Stimulated activated CD4-positive, alpha-beta T cell treated with anti-CD3 and anti-CD28 coated beads, Interleukin-15, amount 100 ng/mL, for 1 hour (primary cell): ENCODE measurements at places on chromosomes 12 and 14.

DNA sequence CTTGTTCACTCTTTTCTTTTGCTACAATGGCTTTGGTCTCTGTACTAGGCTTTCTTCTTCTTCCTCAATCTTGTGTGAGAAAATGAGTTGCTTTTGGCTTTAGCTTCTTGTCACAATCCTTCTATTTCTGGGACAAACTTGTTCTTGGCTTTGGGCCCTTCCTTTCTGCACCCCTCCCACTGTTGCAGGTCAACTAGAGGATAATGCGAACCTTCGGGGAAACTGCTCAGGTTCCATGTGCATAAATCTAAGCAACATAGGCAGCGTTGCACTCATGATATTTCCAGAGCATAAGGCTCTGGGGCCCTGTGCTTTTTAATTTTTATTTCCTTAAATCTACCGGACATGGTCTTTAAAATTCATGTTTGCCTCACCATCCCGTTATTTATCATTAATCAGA, 89.8 kb upstream of the LRIG3 start:
- DNase-seq, result no peak

DNA sequence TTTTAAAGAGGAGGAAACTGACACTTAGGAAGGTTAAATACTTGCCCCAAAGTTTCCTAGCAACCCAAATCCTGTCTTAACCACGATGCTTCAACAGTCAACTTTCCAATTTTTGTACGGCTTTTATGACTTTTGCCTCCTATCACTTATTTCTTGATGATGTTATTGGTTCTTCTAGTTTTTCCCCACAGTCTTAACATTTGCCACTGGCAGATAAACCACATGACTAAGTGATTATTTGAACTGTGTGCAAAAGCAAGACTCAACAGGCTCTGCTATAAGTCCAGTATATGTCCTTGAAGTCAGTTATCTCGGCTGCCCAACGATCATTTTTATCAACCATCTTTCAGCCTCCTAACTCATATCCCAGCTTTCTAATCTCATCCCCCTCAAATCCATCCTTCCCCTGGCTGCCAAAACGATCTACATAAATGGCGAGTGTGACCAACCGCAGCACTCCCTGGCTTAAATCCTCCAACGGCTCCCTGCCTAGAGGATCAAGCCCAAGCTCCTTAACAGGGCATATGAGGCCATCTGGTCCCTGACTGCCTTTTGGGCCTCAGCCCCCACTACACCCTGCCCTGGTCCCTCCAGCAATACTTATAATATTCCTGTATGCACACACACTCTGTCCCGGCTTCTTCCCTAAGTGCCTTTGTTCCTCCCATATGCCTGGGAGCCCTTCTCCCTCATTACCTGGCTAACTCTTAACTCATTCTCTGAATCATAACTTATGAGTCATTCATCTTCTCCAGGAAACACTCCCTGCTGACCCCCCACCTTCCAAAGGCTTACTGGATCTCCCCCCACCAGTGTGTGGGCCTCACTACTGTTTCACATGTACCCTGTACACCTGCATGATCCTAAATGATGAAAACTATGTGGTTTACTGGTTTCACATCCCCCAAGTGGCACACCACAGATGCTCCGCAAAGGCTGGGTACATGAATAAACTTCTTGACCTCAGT, 8.8 kb downstream of the VPS37B start:
- no peak for DNase-seq

DNA sequence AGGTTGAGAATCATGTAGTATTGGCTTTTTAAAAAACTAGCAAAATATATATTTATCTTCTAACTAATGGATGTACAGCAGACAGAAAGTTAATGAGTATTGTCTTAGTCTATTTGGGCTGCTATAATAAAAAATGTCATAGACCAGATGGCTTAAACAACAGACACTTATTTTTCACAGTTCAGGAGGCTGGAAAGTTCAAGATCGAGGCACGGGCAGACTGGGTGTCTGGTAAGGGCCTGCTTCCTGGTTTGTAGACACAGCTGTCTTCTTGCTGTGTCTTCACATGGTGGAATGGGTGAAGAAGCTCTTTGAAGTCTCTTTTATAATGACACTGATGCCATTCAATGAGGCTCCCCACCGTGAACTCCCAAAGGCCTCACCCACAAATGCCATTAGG, 70.1 kb upstream of the KRR1 start:
- DNase-seq, result no peak

DNA sequence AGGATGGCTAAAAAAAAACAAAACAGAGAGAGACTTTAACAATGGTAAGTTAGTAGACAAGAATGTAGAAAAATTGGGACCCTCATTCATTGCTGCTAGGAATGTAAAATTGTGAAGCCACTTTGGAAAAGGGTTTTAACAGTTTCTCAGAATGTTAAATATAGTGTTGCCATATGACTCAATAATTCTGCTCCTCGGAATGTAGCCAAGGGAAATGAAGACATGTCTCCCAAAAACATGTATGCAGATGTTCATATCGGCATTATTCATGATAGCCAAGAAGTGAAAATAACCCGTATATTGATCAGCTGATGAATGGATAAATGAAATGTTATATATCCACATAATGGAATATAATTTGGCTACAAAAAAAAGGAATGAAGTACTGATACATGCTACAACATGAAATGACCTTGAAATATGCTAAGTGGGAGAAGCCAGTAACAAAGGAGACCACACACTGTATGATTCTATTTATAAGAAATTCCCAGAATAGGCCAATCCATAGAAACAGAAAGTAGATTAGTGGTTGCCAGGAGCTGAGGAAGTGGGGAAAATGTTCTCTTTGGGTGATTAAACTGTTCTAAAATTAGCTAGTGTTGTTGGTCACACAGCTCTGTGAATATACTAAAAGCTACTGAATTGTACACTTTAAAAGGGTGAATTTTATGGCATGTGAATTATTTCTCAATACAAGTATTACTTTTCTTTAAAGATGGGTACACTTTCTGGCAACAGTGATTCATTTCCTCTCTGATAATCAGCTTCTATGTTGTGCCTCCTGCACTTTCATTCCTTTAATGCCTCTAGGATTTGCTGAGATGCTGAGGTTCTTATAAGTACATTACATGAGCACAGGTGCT, 132.5 kb downstream of the DAAM1 start:
- no peak for DNase-seq

GRCh38 chr14:60958146-60958545, 22.7 kb downstream of the TRMT5 start:
- no peak for DNase-seq

- no peak for DNase-seq
Observed at GRCh38 chr14:33381717-33382116, 443.0 kb downstream of the NPAS3 start.

DNA sequence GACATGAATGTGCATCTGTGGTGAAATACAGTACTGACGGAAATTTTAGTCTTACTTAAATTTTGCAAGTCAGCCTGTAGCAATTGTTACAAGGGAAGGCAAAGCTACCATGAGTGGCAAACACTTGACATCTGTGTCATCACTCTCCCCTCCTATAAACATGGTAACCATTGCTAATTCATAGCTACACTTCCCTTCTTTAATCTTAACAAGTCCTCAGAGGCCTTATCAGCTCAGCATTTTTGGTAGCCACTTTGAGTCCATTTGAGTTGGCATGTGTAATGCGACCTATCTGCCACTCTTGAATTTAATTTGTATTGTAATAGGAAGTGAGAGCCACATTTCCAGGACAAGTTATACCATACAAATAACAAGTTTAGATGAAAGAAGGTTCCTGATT, 218.1 kb downstream of the RMST start:
- DNase-seq, result no peak

GRCh38 chr12:131008131-131008912, 54.6 kb downstream of the ADGRD1 start:
- no peak for DNase-seq

DNA sequence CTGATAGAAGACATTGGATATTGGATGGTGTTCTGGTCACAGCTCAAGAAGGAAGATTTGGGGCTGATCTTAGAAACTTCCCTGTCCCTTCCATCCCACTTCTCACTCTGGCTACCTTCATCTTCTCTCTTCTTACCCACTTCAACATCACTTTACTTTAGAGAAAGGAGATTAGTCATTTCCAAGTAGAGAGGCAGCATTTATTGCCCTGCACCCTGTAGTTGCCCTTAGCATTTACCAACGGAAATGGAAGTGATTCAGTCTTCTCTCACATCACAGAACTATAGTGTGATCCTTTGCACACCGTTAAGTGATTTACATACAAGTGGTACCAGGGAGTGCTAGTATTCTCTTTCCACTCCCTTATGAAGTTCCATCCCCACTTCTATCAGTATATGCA, 52.4 kb downstream of the PHLDA1 start:
- no peak for DNase-seq

DNA sequence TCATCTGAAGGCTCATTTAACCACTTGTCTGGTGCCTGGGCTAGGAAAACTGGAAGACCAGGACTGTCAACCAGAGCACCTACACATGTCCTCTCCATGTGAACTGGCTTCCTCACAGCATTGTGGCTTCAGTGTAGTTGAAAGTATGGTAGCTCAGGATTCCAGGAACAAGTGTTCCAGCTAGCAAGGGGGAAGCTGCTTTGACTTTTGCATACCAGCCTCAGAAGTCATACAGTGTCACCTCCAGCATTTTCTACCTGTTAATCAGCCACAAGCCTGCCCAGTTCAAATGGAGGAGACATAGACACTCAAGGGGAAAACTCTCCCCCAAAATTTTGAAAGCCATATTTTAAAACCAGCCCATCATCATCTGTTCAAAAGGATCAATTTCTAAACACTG, 212.8 kb upstream of the CAND1 start:
- DNase-seq, result no peak
